ENCODE measurements at places on chromosomes 13 and 19.

GRCh38 chr19:53554804-53555203 lies 16.9 kb downstream of the ZNF331 start:
- DNase-seq, result no peak

- DNase-seq, result no peak
Observed at GRCh38 chr19:11106477-11106876, 17.2 kb downstream of the LDLR start.

GRCh38 chr13:76329004-76329403 lies 557.2 kb downstream of the KCTD12 start:
- DNase-seq, result no peak

- DNase-seq, result no peak
Observed at GRCh38 chr19:48196321-48196763, 25.9 kb downstream of the ZSWIM9 start.

DNA sequence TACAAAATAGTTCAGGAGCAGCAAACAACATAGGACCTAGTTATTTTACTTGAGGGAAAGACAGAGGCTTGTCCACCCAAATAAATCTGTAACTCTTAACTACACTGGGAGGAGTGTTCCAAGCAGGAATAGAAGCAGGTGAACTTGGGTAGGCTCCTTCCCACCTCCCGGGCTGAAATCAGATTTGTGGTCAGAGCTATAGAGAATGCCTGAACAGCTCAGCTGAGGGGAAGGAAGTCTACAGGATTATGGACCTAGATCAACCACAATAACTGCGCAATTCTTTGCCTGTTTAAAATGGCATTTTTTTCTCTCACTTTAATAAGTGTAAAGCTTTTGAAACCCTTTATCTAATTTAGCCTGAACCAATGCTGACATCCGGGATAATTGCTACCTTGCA lies 73.5 kb upstream of the IRS2 start:
- DNase-seq, result no peak

GRCh38 chr13:60093425-60094019 lies 70.2 kb downstream of the DIAPH3 start:
- no peak for DNase-seq

GRCh38 chr19:4064149-4064495 lies 2.6 kb downstream of the ZBTB7A start:
- no peak for DNase-seq

DNA sequence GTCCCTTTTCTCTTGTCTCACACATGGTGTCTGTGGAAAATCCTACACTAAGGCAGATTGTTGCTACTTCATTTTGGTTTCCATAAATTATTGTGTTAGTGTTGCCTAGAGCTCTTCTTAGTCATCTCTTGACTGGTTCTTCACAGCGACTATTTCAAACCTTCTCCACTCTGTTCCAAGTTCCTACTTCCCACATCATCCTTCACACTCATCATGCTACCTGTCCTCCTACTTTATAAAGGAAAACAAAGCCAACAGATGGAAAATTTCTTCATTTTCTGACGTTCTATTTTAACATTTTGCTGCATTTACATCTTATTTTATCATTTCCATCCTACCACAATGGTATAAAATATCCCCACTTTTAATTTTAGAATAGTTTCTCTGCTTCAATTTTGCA lies 614.1 kb downstream of the LMO7 start:
- DNase-seq, result no peak

DNA sequence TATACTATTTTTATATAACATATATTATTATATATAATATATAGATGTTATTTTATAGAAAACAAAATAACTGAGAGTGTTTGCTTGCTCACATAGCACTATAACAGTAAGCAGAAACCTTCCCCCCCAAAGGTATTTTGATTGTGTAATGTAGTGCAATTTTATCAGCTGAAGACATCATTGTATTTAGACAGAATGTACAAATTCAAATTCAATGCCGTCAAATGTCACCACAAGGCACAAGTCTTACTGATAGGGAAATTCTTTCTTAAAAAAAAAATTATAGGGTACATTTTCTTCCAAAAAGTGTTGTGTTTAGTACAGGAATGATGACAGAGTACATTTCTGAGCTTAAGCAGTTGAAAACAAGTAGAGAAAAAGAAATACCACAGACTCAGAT lies 1147.1 kb upstream of the SPRY2 start:
- DNase-seq, result no peak

- DNase-seq, result no peak
Observed at GRCh38 chr13:94613051-94613450, 11.4 kb downstream of the GPR180 start.

Measured in HFF-Myc (cell line).